Stimulated activated CD8-positive, alpha-beta memory T cell treated with anti-CD3 and anti-CD28 coated beads, Interleukin-7, amount 100 ng/mL, for 1 hour (primary cell): ENCODE measurements at places on chromosomes 7 and 10.

- DNase-seq = no peak
Observed at GRCh38 chr7:109206196-109206595, 636.5 kb downstream of the DNAJB9 start.

- no peak for DNase-seq
Observed at GRCh38 chr10:125684581-125684980, 1.6 kb upstream of the TEX36 start.

GRCh38 chr7:88919478-88920131, 124.1 kb upstream of the TEX47 start:
- no peak for DNase-seq

DNA sequence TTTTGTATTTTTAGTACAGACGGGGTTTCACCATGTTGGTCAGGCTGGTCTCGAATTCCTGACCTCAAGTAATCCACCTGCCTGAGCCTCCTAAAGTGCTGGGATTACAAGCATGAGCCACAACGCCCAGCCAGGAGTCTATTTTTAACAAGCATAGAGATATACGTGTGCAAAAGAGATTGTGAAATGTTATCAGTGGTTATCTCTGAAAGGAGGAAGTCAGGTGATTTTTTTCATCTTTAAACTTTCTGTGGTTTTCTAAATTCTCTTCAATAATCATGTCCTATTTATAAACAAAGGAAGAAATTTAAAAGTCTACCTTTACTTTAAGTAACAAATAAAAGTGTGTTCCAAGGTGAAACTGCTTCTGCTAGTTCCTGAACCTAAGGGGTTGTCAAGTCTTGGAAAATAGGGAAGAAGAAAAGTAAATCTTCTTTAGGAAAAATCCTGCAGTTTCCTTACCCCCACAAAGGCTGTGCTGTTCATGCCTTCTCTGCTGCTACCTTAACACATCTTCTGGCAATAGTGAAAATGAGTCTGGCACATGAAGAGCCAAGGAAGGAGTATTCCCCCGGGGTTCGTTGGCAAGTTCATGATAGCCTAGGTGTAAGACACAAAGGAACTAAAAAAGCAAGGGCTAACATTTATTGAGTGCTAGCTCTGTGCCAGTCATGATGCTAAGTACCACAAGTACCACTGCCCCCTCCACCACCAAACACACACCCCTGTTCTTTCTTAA, 51.1 kb downstream of the CYP26A1 start:
- DNase-seq = no peak

GRCh38 chr7:108770981-108771745, 201.5 kb downstream of the DNAJB9 start:
- no peak for DNase-seq

- no peak for DNase-seq
Observed at GRCh38 chr7:97580205-97580604, 151.7 kb upstream of the TAC1 start.

DNA sequence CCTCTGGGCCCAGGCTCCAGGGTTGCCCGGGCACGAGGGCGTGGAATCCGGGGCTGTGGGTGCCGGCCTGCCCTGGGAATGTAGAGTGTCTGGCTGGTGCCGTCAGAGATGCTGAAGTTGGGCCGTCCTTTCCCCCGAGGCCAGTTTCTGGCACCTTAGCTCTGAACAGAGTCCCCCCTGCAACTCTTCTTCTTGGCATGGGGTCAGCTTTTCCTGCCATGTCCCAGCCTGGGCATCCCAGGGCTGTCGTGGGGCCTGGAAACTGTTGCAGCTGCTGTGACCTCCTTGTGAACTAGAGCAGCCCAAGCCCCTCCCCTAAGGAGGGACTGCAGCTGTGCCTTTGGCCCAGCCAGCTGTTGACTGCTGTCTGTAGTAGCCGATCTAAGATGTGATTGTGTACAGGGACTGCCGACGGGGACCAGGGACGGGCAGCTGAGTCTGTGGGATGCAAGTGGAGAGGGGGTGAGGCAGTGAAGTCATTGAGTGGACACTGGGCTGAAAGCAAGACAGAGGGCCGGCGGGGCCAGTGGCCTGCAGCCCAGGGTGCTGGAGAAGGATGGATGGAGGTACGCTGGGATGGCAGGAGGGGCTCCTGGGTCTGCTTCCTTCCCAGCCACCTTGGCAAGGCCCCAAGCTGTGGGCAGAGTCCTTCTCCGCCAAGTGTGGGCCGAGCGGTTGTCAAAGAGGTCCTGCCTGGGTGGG, 35.8 kb downstream of the GBX1 start:
- no peak for DNase-seq

GRCh38 chr10:114766470-114766869, 55.1 kb upstream of the FHIP2A start:
- DNase-seq = no peak

GRCh38 chr7:115707258-115708012, 323.1 kb downstream of the TFEC start:
- no peak for DNase-seq

GRCh38 chr10:116826803-116827202, 22.5 kb upstream of the ENO4 start:
- no peak for DNase-seq

DNA sequence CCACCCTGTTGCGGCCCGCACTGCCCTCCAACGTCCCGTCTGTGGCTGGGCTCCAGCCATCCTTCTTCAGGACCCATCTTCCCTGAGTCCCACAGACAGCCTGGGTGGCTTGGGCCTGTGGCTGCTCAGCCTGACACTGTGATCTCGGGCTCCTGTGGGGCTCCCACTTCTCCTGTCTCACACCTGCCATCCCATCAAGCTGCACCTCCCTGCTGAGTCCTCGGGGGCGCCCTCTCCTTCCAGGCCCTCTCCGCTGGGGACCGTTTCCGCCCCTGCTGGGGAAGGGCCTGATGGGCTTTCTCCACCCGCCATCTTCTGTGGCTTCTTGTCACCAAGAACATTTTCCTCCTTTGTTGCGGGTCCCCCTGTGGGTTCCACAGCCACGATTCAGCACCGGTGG, 173.8 kb upstream of the PPP2R2D start:
- no peak for DNase-seq

DNA sequence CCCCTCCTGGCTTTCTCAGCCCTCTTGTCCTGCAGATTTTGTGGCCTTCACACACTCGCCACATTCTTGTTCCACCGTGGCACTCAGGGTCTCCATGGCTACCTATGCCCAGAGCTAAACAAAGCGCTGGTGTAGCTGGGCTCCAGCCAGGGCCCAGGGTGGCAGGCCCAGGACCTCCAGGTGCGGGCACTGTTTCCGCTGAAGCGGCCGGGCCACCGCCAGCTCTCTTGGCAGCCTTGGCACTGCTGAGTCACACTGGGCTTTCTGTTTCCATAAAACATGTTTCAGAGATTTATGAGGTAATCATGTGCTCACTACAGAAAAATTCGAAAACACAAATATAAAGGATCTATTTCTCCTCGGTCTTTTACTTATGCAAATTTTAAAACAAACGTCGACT, 51.3 kb downstream of the AOC1 start:
- no peak for DNase-seq

- DNase-seq = no peak
Observed at GRCh38 chr10:59006511-59007306, 169.7 kb upstream of the PHYHIPL start.

DNA sequence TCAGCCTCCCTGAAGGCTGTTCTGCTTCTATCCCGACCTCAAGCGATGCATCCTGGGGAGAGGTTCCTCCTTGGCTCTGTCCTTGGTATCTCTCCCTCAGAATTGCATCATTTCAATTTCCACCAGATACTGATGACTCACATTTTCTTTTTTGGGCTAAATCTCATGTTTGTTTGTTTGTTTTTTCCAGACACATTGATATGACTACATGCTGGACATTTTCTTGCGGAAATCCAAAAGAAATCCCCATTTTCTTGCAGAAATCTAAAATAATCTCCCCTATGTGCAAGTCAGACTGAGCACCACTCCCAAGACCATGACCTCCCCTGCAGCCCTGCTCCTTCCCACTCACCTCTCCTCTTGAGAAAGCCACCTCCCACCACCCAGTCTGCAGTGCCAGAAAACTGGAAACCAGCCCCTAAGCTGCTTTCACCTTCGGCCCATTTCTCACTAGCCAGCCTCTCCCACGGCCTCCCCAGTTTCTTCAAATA, 260.2 kb upstream of the PRKCQ start:
- no peak for DNase-seq

DNA sequence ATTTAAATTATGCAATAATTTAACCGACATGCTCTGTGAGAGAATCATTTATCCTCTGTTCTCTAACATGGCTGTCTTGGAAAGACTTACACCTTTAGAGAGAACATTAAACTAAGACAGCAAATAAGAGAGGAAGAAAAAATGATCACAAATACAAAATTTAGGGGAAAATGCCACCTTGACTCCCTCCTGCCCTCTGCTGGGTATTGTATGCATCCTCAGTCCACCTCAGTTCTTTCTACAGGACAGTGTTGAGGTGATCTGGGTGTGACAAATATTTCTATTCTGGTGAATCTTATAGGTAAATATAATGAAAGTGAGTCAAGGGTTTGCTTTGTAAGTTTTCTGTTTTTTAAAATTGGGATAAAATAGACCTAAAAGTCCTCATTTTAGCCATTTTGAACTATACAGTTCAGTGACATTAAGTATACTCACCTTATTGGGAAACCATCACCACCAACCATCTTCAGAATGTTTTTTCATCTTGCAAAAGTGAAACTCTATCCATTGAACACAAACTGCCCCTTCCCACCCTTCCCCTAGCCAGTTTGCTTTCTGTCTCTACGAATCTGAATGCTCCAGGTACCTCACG, 61.5 kb upstream of the ELMO1 start:
- no peak for DNase-seq

DNA sequence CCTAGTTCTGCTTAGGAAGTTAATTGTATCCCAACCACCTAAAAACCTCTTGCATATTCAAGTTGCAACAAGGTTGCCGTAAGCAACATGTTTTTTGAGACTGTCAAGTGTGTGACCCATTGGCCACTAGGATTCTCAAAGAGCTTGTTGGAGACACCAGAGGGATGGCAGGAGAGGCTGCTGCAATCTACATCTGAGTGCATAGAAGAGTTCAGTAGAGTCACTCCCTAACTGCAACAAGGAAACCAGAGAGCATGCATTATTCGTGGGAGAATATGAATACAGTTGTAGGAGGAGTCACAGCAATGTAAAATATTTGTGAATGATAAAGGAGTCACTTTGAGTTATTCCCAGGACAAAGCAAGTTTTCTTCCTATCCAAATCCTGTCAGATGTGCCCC, 538.6 kb downstream of the TNS3 start:
- no peak for DNase-seq

- no peak for DNase-seq
Observed at GRCh38 chr10:28785018-28785417, 107.7 kb downstream of the BAMBI start.

GRCh38 chr7:16851829-16852228, 30.0 kb downstream of the AGR3 start:
- DNase-seq = no peak

GRCh38 chr10:96991313-96991841, 159.3 kb downstream of the LCOR start:
- DNase-seq = no peak

DNA sequence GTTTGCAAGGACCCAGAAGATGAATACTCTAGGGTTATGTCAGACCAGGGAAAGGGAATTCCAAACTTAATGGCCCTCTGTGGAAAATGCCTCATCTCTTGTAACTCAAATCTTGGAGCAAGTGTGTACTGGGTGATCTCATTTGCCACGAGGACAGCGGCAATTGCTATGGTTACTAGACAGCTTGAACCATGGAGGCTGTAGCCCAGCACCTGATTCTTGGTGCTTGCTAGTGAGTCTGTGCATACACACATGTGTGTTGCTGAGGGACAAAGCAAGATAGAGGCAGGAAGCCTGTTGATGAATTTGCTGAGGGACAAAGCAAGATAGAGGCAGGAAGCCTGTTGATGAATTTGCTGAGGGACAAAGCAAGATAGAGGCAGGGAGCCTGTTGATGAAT, 58.6 kb upstream of the FEZF1 start:
- no peak for DNase-seq

GRCh38 chr10:13105184-13105583, 5.2 kb downstream of the OPTN start:
- no peak for DNase-seq

- DNase-seq = no peak
Observed at GRCh38 chr10:117004227-117005025, 561 bp downstream of the SHTN1 start.

DNA sequence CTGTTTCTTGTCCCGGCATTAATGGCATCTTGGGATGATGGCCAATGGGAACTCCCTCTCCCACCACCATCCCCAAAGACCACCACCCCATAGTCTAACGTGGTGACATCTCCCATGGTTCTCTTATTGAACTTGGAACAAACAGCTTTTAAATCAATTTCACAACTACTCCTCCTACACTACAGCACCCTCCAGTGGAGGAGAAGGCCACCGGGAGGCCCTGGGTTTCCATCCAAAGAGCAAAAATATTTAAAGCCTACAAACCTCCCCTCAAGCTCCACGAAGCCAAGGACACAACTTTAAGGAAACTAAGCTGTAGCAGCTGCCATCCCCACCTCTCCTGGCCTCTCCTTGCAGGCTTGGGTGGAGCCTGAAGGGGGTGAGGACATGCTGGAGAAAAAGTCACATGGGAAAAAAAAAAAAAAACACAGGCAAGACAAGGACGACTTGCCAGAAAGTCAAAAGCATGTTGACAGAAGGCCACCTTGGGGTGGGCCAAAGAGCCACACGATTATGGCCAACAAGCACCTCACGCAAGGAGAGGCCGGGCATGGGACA, 94.0 kb upstream of the LANCL2 start:
- DNase-seq = no peak

- DNase-seq = no peak
Observed at GRCh38 chr7:106731187-106731586, 70.2 kb upstream of the CCDC71L start.

DNA sequence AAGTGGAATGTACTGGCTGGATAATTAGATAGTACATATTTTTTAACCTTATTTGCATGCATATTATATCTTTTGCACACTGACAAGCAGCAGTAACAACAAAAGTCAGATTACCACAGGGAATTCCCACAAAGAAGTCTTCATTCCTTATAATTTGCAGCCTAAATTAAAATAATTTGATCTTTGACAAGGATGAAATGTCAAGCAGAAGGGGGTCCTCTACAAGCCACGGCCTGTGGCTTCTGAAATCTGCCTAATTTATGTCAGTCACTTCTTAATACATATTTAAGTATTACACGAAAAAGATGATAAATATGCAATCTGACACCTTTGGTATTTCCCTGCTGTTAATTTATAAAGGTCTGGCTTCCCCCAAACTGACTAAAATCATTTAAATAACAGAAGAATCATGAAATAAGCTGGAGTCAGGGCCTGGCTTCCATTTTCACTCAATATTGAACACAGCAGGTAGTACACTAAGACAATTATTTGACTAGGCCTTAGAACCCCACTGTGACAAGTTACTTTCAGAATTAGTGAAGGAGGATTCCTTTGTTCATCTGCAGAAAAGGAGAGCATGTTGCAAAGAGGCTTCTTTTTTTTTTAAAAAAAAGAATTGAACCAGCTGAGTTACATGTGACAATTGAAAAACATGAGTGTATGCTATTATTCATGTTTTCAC, 351.1 kb upstream of the ETV1 start:
- DNase-seq = no peak

DNA sequence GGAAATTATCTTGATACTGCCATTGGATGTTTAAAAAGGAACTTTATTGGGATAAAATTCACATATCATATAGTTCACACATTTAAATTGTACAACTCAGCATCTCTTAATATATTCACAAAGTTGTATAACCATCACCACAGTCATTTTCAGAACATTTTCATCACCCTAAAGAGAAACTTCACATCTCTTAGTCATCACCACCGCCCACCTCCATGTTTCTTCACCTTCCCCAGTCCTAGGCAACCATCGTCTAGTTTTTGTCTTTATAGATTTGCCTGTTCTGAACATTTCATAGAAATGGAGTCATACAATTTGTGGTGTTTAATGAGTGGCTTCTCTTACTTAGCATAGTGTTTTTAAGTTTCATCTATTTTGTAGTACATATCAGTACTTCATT, 96.6 kb downstream of the ANKRD30A start:
- no peak for DNase-seq
